ENCODE measurements at places on chromosomes 6 and 20.

DNA sequence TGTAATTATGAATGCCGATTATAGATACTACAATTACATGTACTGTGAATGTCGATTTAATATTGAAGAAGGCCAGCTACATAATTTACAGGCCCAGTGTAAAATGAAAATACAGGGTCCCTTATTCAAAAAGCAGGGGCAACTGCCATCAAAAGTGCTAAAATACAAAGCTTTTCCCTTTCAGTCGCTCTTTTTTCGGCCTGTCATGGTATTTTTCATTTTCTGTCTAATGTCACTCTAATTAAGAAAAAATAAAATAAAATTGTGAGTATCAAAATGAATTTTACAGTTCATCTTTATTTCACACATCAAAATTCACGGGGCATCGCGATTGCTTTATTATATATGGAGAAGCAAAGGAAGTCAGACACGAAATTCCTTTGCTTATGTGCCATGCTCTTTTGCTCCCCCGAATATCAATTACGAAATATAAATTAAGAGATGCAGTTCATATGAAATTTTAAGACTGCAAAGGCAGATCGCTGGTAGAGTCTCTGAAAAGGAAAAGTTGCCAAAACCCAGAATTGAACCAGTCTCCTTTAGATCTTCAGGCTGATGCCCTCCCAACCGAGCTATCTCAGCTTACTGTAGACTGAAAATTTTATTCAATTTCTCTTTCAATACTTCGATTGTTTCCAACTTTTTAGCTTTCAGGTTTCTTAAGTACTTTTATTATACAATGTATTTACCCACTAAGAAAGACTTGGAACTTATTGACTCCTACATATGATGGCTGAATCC, 197.0 kb downstream of the TRIM27 start:
- DNase-seq, result no peak

GRCh38 chr6:18245642-18246041, 18.7 kb downstream of the DEK start:
- DNase-seq, result no peak

GRCh38 chr6:167394339-167394738, 69.5 kb downstream of the TTLL2 start:
- no peak for DNase-seq

GRCh38 chr6:140441256-140441655, 1066.8 kb upstream of the CITED2 start:
- DNase-seq, result no peak

DNA sequence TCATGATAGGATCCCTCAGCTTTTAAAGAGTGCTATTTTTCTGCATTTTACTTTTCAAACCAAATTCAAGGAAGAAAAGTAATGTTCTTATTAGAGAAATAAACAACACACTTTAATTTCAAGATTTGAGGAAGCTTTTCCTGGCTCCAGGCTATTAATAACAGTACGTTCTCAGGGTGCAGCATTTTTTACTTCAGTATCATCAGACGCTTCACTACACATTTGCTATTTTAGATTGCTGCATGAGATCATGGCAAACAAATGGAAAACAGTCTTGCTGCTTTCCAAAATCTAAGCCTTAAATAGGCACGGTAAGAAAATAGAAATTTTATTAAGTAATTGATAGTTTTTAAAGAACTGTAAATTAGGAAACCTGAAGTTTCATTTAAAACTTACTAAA, 253.6 kb upstream of the EXOC2 start:
- DNase-seq, result no peak
